ENCODE measurements at places on chromosomes 16 and 17.

GRCh38 chr17:63529711-63530556, 6.8 kb downstream of the KCNH6 start:
- no peak for DNase-seq

DNA sequence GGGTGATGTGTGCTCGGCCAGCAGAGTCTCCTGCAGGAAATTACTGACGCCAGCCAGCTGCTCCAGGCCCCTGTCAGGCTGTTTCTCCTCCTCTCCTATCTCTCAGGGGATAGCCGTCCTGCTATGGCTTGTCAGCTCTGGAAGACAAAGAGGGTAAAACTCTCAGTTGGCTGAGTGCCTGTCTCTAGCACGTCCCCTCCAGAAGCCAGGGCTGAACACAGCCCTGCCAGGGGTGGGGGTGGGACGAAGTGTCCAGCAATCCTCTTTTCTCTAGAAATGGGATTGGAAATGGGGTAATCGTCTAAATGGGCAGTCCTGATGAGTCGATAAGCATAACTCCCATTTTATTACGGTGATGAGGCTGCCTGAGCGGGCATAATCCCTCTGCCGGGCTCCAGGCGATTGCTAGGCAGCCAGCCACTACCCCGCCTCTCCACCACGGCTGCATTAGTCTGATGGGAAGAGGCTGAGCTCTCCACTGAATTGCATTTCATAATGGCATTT, 89.1 kb upstream of the GNAO1 start:
- peak; percentile 63 for DNase-seq

DNA sequence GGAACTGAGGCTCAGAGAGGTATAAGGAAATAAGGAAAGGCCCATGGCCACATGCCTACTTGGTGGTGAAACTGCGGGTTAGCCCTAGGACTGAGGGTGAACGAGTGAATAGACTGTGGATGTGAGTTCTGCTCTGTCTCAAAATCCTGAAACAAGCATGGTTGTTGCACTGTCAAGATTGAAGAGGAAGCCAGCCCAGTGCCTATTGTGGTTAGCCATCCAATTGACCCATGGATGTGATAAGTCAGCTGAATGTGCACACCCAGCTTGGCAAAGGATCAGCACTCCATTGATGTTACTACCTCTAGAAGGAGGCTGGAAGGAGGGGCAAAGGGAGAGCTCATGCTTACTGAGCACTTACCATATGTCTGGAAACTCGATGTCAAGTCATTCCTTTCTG, 4.5 kb downstream of the TMEM114 start:
- DNase-seq: no peak

- DNase-seq: no peak
These were observed 79.6 kb upstream of the TOB1 start for GRCh38 chr17:50945779-50946222.

GRCh38 chr16:17474572-17474971, 3.8 kb upstream of the XYLT1 start:
- DNase-seq: no peak

GRCh38 chr17:29100296-29100695, 57.4 kb downstream of the PIPOX start:
- DNase-seq: no peak

DNA sequence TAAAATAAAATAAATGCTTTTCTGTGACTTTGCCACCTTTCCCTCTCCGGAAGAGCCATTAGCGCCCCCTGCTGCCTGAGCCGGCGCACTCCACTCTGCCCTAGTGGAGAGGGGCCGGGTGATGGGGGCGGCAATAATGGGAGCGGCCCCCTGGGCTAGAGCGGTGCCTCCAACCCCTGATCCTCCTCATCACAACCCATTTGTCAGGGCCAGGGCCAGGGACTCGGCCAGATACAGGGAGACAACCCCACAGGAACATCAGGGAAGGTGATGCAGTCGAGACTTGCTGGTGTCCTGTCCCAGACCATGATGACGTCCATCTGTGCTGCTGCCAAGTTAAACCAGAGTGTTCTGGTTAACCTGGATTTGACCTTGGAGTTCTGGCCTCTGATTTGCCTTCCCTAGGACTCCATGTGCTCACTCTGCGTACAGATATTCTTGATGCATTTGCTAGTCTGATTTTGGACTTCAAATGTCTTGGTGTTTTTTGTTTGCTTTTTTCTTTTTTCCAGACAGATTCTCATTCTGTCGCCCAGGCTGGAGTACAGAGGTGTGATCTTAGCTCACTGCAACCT, 46.1 kb upstream of the BPTF start:
- no peak for DNase-seq

DNA sequence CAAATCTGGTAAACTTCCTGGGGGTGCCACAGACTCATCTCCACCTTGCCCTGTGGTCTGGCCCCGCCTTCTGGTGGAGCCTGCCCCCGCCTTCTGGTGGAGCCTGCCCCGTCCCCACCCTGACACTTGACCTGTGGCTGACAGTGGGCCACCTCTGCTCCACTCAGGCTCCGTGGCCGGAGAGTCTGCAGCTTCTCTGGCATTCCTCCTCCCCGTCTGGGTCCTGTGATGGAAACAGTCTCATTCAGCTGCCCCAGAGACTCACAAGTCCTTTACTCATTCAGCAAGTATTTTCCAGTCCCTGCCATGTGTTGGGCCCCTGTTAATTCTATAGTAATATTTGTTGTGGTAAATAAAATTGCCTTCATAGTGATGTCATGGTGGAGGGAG, 21.0 kb upstream of the G6PC1 start:
- DNase-seq: no peak

GRCh38 chr17:45719335-45720071, 64.6 kb upstream of the CRHR1 start:
- DNase-seq: peak; percentile 48

- DNase-seq: no peak
These were observed 10.4 kb downstream of the ABR start for GRCh38 chr17:1169221-1169928.

GRCh38 chr17:37791447-37792399, 46.9 kb upstream of the HNF1B start:
- DNase-seq: no peak

- DNase-seq: no peak
These were observed 111.7 kb downstream of the ABCA8 start for GRCh38 chr17:68843522-68843921.

DNA sequence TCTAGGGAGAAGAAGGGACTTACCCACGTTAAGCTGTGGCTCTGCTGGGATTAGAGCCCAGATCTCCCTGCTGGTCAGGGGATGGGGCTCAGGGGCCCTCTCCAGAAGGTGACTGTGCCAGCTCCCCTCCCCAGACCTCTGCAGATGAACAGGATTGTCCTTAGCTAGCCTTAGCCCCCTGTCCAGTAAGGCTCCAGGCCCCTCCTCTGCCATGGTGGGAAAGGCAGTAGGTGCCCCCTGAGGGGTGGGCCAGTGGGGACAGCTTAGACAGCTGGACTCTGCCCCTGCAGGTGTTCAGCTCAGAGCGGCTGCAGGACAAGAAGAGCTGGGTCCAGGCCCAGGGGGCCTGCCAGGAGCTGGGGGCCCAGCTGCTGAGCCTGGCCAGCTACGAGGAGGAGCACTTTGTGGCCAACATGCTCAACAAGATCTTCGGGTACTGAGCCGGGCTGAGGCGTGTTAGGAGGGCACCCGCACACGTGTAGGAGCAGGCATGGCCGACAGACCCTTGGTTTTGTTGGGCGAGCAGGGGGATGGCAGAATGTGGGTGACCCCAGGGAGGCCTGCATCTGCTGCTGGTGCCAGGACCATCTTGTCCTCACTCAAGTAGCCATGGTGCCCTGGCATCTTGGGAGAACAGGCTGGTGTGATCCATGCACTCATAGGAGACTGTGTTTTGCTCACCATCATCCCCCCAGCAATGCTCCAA, 50.9 kb downstream of the MRC2 start:
- no peak for DNase-seq

GRCh38 chr17:37283414-37283961, 92.3 kb upstream of the C17orf78 start:
- DNase-seq: no peak

- DNase-seq: no peak
These were observed 16.9 kb upstream of the TNFRSF13B start for GRCh38 chr17:16988749-16989229.

GRCh38 chr17:47188271-47188875, 722 bp downstream of the CDC27 start:
- DNase-seq: no peak

DNA sequence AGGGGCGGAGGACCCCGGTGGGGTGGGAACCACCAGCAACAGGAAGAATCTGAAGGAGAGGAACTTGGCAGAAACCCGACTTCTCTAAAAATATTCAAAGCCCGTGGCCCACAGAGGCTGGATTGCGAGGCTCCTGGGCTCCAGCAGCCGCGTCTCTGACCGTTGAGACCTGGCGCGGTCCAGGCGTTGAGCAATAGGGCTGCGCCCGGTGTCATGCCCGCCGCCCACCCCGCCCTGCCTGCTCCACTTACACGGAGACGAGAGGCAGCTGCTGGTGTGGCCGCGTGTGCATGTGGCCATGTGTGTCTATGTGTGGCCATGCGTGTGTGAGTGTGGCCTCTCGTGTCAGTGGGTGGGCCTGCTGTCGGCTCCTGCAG, 83.6 kb downstream of the IRF8 start:
- no peak for DNase-seq

DNA sequence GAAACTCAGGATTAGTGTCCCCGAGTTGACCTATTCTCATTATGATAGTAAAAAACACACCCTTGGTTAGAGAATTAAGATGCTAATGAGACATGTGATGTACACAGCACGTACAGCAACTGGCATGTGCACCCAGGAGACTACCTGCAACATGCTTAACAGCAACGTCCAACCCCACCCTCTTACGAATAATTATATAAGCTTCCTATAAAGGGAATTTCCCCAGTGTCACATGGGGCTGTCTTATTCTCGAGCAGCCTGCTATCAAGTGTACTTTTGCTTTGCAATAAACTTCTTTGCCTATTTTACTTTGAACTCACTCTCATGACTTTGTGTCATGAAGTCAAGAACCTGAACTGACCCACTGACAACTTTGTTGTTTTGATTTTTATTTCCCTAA, 62.4 kb upstream of the PMFBP1 start:
- DNase-seq: no peak

DNA sequence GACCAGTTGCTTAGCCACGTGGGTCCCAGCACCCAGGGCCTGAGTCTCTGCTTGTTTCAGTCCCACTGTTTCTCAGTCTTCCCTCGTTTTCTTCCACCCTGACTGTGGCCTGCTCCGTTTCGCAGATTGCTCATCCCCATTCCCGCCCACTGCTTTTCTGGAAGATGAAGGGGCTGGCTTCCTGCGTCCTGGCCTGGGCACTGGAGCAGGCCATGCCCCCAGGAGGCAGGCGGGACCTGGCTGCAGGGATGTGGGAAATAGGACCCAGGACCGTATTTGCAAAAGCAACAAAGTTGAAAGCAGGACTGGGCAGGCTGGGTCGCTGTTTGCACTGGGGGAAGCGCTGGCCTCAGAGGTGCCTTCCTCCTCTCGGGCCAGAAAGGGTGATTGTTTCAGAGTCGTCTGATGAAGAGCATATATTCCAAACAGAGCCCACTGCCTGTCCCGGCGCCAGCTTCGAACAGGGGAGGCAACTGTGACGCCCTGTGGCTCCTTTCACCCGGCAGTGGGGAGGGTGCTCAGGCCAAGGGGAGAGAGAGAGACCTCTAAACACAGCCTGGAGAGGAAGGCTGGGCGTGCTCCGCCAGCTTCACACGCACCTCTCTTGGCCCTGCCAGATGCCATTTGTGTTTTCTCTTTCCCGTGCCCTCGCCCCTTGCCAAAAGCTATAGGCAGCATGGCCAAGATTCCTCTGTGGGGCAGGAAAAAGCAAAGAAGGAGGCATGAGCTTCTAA, 108.6 kb downstream of the CMIP start:
- no peak for DNase-seq

GRCh38 chr17:74198694-74199093, 4.8 kb upstream of the RPL38 start:
- DNase-seq: no peak

DNA sequence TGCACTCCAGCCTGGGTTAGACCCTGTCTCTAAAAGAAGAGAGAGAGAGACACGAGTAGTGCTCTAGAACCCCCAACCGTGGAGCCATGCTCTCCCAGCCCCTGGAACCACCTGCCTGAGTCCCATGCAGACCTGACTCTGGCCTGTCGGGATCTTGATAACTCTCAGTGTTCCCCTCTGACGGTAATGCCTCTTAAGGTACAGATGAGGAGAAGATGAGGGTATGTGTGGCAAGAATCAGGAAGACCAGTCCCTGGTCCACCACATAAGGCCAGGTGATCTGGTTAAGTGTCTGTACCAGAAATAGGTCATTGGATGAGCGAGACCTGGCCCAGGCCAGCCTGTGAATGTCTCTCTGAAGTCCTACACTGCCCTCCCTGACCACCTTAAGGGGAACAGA, 18.4 kb downstream of the OSBPL7 start:
- DNase-seq: no peak

- DNase-seq: no peak
These were observed 53.7 kb downstream of the SF3B3 start for GRCh38 chr16:70577256-70577698.

DNA sequence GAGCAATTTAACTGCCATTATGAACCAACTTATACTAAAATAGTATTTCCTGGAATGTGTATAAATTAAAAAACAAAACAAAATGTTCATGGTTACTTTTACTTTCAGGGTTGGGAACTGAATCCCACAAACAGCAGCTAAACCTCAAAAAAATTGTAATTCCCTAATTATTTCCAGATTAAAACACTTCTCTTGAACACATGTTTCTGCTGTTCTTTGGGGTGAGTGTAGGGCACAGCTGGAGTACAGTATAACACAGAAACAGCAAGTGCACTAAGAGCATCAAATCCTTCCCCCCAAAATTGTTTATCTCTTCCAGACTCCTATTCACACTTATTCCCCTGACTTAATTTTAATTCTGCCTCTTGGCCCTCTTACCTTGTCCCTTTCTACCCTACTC, 56.4 kb downstream of the KANSL1 start:
- DNase-seq: no peak

GRCh38 chr16:76535-77272, 1.3 kb upstream of the MPG start:
- DNase-seq: no peak

DNA sequence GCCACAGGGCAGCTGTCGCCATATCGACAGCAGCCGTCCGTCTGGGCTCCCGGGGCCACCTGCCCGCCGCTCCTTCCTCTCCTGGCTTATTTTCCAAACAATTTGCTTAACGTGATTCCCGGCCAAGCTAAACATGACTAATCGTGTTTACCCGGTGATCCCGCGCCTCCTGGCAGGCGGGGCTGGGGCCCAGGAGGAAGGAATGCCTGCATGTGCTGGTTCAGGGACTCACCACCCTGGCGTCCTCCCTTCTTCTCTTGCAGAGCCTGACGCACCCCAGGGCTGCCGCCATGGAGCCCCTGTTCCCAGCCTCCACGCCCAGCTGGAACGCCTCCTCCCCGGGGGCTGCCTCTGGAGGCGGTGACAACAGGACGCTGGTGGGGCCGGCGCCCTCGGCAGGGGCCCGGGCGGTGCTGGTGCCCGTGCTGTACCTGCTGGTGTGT, 6.1 kb downstream of the SSTR5 start:
- DNase-seq: no peak

GRCh38 chr17:71503710-71504465, 616.9 kb upstream of the SOX9 start:
- DNase-seq: no peak

All from NCI-H2107 (cell line).